ENCODE measurements at places on chromosomes 2 and 18.

- DNase-seq: no peak
Observed at GRCh38 chr2:114219456-114219855, 223.0 kb upstream of the DPP10 start.

DNA sequence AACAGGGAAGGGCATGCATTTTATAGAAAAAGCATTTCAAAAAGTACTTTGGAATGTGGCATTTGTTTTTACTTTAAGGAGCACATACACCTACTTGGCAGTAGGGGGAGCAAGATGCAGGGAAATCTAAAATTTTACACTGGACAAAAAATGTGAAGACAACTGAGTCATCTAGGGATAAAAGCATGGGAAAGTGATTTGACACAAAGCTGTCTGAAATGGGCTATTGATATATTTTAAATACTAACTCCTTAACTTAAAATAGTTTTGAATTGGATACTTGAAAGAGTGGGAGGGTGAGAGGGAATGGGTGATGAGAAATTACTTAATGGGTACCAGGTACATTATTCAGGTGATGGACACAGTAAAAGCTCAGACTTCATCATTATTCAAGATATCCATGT is 15.8 kb downstream of the TMEM200C start:
- DNase-seq: no peak

DNA sequence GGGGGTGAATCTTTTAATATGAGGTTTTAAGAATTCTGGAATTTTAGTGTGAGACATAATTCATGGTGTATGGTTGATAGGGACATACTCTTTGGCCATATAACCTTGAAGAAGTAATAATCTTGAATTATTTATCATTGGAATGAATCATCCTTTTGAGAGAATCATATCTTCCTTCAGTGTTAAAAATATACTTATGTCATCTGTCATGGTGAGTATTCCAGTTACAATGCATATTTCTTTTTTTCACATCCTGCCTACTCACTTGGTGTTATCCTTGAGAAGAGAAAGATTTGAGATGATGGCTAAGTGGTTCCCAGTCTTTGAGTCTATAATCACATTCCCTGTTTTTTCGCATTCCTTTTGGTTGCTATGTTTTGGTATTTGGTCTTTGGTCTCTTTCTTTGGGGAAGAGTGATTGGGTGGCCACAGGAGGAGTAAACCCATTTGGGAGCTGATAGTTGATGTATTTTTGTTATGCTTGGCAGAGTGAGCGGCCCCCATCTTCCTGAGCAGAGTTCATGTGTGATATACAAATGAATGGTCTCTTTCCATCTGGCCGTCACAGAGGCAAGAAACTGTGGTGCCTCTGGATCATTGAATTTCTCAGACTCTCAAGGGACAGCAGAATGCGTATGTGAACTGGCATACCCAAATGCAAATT is 21.6 kb downstream of the ASAP2 start:
- DNase-seq: no peak

DNA sequence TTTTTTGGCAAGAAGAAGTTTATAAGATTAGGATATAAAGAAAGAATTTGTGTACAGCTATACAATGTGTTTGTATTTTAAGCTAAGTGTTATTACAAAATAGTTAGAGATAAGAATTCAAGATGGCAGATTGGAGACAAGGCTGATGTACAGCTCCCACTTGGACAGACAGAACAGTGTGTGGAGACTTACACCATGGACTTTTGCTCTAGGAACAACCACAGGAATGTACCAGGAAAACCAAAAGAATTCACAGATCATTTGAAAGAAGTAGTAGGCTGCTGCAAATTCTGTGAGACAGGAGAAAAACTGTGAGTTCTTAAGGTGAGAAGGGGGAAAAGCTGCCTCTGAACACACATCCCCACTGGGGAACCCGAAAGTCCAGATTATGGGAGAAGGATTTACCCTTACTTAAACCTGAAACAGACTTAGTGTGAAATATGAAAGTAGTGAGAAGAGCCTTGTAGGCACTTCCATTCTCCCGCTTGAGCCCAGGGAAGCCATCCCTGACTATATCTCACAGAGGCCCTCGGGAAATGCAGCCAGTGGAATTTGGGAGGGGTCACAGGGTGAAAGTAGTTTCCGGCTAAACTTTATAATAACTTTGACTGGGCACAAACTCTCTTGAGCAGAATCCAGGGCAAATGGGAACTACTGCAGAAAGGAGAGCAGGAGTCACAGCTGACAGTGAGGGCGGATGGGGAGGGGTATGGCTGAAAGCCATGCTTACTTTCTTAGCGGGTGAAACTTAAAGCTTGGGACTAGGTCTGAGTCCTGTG is 11.6 kb upstream of the RPRD1A start:
- DNase-seq: no peak

DNA sequence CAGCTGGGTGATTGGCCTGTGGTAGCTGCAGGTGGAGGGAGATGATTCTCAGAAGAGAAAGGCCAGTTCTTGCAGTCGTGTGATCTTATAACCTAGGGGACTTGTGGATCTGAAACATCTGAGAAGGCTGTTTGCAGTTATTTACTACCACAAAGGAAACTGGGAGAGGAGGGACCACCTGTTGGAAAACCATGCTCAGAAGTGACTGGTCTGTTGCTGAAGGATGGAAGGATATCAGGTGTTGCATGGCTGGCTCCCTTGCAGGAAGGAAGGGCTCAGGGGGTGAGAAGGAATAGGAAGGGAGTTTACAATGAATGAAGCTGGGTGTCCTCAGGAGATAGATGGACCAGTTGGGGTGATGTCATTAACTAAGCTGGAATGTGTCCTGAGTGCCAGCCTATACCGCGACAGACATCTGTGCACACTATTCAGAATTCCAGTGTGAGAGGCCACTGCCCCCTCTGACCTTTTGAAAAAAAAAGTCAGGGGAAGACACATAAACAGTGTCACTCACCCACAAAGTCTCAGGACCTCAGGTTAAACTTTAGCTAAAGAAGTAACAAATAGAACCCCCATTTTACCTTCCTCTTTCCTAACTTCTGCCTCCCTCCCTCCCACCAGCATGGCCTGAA is 17.5 kb downstream of the IGFBP2 start:
- no peak for DNase-seq

DNA sequence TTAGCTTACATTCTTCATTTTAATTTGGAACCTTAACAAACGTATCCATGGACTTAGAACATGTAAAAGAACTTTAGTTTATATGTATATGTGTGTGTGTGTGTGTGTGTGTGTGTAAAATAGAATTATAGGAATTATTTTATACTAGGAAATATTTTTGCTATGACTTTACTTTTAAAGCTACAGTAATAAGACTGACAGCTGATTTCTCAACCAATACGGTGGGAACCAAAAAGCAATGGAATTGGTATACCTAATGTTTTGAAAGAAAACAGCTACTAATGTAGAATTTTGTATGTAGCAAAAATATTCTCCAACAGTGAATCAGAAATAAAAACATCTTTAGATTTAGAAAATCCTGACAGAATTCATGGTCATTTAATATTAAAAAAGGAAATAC is 146.5 kb upstream of the ARL4C start:
- no peak for DNase-seq

DNA sequence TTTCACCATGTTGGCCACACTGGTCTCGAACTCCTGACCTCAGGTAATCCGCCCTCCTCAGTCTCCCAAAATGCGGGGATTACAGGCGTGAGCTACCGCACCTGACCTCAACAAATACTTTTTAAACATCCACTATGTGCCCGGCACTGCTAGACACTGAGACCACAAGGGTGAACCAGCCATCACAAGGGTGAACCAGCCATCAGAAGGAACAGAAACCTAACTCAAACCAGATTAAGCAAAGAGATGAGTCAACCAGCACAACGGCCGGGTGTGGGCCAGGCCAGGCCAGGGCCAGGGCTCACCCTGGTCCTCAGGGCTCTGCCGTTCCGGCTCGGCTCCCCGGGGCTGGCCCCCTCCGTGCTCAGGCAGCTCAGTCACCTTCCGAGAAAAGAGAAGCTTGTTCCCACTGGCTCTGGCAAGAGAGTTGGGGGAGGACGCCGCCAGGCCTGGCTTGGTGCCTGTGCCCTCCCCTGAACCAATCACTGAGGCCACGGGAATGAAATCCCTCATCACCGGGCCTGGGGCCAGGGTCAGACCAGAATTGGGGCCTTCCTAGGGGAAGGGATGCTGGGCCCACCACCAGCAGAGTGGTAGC is 4.4 kb downstream of the TEX44 start:
- no peak for DNase-seq

- DNase-seq: no peak
Observed at GRCh38 chr2:133790711-133791110, 222.4 kb upstream of the NCKAP5 start.

DNA sequence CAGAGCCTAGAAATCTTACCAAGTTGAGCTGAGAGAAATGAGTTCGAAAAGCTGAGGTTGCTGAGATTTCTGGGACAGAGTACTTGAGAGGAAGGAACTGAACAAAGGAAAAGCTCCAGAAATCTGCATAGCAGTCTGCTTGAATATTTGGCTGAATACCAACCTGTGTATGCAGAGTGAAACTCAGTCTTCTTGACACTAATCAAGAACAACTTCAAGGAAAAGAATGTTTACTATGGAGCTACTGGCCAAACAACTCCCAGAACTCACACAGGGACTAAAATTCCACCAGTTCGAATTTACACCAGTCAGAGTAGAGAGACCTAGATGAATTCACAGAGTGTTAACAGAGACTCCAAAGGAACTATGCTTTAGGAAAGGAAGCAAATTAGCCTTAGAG is 66.5 kb downstream of the USP37 start:
- DNase-seq: no peak

GRCh38 chr2:183068561-183068960 is 10.0 kb upstream of the DUSP19 start:
- no peak for DNase-seq

DNA sequence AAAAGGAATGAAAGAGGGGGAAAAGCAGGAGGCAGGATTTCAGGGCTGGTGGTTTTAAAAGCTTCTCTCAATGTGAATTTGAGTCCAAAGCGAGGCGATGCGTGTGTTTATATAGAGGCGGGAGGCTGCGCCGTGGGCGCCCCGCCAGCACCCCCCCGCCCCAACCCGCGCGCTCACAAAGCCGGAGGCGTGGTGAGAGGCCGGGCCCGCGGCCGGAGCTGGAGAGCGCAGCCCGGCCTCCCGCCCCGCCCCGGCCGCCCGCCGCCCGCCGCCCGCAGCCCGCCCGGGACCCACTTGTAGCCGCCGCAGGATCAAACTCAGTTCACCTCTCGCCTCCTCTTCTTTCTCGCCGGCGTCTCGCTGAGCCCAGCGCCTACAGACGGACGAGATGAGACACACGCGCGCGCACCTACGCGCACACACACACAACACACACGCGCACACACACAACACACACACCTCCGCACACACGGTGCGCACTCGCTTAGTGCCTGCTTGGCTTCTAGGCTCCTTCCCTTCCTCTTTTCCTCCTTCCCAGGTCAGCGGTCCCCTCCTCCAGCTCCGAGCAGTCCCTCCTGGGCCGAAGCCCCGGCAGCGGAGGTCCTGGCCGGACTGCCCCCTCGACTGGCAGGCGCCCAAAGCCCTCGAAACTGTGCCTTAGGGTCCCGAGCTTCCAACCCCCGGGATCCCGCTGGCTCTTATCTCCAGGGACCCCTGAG is 1.3 kb upstream of the CYP26B1 start:
- DNase-seq: peak; percentile 29

- DNase-seq: no peak
Observed at GRCh38 chr18:34624551-34624950, 85.5 kb upstream of the DTNA start.

DNA sequence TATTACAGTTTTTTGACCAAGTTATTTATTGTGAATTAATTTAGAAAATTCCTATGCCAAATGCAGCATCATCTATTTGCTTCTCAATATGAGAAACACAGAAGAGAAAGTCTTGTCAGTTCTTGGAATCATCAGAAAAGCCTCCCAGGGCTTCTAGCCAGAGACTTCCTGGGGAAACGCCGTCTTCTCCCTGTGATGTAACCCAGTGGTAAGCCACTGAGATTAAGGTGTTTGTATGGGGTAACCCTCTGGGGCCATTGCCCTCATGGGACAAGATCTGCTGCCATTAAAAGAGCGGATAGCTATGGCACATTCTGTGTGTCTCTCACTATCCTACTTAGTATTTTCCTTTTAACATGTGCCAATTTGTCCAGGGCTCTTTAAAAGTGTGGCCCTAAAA is 28.0 kb downstream of the ANKRD29 start:
- no peak for DNase-seq

DNA sequence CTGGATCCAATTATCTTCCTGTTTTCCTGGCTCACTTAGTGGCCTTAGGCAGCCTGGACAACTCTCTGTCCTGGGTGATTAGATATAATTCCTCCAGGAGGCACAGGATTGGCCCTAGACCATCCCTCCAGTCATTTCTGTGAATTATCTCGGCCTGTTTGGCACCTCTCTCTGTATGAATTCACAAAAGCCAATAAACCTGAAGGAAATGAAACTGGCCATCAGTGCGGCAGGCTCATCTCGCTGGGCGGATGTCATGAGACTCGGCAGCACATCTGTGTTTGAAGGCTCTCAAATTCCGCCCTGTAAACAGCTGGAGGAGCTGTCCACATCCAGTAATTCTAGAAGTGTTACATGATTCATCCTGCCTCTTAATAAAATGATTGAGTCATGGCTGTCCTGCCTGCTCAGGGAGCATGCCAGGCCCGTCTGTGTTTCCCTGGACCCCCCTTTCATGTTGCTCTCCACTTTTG is 38.6 kb downstream of the ACOXL start:
- no peak for DNase-seq

- no peak for DNase-seq
Observed at GRCh38 chr2:64298161-64298560, 153.9 kb upstream of the PELI1 start.

DNA sequence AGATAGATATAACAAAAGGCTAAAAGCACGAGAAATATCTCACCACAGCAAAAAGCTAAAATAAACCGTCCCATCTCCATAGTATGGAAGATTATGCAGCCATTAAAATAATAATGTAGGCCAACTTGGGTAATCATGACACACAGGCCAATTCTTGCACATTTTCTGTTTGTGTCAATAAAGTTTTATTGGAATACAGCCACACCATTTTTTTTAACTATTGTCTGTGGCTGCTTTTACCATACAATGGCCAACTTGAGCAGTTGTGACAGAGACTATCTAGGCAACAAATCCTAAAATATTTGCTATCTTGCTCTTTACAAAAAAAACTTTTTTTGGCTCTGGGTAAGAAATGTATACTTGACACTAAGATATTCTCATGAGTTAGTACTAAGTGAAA is 212.5 kb downstream of the LRRTM4 start:
- DNase-seq: no peak

- no peak for DNase-seq
Observed at GRCh38 chr2:77629539-77629938, 107.4 kb upstream of the LRRTM4 start.

Measured in NCI-H1930 (cell line).